ENCODE measurements at places on chromosomes 7 and 10. TPM values are rescaled to one million over a fixed set of nuclear protein-coding genes. Genes with fewer than 3 reads are reported as not detected.

- no peak for DNase-seq
Observed at GRCh38 chr10:123926401-123927264, 35.0 kb upstream of the CPXM2 start.

DNA sequence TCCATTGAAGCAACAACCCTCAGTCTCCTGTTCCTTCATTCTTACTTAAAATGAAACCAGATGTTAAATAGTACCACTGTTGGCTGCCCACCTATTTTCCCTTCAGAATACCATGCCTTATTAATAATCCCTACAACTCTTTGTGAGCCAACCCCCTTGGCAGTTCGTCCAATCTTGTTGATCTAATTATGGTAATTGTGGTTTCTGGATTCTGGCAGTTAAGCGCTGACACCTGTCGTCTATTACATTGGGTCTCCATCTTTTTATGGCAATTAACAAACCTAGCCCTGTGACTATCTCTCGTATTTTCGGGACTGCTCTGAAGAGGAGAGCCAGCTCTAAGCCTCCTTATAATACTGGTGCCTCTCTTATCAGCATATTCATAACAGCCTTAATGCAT, 432.0 kb downstream of the ATRNL1 start:
- no peak for DNase-seq

DNA sequence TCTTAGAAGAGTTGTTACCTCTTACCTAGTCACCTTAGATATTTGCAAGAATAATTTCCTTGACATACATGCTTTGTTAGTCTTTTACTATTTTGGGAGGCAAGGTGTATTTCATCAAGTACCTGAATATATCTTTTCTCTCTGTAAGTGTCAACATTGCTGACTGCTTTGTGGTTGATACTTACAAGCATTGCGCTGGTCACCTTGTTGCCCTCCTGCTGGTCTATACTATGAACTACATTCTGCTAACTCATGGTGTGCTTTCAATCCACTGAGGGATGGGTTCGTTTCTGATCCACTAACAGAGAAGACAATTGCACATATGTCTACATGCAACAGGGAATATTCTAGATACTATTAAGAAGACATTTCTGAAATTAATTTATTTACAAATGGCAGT, 837.8 kb upstream of the COBL start:
- DNase-seq: no peak

- DNase-seq: no peak
Observed at GRCh38 chr7:86257894-86258293, 385.8 kb upstream of the GRM3 start.

The BTRC gene
- total RNA-seq: 35.3 TPM

The VAX1 gene
- total RNA-seq: not detected

The DOCK1 gene
- 23.1 TPM for total RNA-seq

The LOXL4 gene
- total RNA-seq: 0.89 TPM

The TCTN3 gene
- 18.5 TPM for total RNA-seq

The BAZ1B gene
- total RNA-seq: 48.3 TPM

The PIK3AP1 gene
- 10.5 TPM for total RNA-seq

The PIP gene
- total RNA-seq: not detected
